ENCODE measurements at places on chromosomes 12 and 14.

DNA sequence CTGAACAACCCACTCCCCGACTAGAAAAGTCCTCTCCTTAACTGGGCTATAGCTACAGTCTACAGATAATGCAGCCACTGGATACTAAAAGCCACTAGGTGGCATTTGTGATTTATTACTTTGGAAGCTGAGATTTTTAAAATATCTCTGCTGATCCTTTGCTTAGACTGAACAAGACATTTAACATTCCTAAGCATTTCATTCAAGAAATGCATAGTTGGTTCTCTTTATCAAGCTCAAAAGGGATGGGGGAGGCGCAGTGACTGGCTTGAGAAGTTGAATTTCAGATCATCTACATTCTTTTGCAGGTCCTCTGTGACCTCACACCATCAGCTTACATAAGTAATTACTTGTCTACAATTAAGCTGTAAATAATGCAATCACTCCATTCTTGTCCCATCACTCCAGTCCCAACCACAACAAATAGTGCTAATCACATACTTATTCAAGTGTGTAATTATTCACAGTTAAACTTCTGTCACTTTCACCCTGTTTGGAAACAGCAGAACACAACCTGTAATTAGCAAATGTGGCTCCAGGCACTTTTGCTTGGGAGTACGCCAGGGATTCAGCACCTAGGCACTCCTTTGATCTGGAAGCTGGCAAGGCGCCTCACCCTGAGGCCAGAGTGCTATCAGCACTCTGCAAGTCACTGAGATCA lies 203.6 kb downstream of the NOVA1 start:
- DNase-seq, result no peak

GRCh38 chr12:79689477-79690141 lies 1.2 kb downstream of the PAWR start:
- DNase-seq, result peak; percentile 44

- DNase-seq, result no peak
Measured at GRCh38 chr12:11689591-11690186, 40.2 kb downstream of the ETV6 start.

- no peak for DNase-seq
Measured at GRCh38 chr12:94674835-94675234, 24.5 kb upstream of the TMCC3 start.

DNA sequence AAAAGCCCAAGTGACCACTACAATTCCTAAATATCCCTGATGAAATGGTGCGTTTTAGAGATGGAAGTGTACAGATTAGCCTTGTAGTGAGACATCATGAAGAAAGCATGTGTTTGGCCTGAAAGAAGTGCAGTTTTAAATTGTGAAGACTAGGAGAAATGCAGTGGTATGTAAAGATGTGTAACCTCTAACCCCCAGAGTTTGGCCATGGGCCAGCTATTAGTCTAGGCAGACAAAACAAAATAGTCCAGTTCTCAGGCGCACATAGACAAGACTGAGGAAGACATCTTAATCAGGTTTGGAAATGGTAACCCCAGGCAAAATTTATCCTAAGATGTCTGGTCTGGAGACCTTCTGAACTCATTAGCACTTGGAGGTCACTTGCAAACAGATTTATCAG lies 23.4 kb downstream of the WBP11 start:
- no peak for DNase-seq
